Stimulated activated CD8-positive, alpha-beta memory T cell treated with anti-CD3 and anti-CD28 coated beads, Interleukin-7, amount 100 ng/mL, for 24 hours (primary cell): ENCODE measurements at places on chromosomes 6 and 20.

- DNase-seq = no peak
Observed at GRCh38 chr6:113574147-113574546, 283.0 kb upstream of the MARCKS start.

DNA sequence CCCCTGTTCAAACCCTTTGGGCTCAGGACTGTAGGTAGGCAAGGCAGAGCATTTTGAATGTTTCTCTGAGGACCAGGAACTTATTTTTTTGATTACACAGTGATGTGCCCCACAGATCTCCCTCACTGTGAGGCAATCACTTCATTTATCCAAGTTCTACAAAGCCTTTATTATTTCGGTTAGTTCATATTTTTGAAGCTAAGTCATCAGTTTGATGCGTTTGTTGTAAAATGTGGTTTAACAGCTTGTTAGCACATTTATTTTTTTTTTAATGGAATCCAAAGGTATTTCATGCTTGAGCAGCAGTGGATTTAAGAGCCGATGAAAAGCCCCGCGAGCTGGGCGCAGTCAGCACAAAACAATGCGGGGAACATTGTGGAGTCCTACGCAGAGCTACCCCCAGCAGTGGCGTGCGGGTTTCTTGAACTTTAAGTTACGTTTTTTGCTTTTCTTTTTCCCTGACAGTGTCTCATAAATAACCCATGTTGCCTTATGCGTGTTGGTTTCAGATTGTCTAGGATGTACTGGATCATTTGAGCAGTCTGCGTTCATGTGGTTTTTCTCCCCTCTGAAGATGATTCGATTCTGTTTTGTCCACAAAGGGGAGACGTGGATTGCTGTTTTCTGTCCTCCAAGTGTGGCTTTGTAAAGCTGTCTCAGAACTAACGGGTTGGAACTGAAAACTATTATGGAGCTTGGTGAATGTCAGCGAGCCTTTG lies 233.6 kb upstream of the BMP2 start:
- no peak for DNase-seq

GRCh38 chr6:134604014-134604676 lies 286.2 kb upstream of the SGK1 start:
- DNase-seq = no peak

DNA sequence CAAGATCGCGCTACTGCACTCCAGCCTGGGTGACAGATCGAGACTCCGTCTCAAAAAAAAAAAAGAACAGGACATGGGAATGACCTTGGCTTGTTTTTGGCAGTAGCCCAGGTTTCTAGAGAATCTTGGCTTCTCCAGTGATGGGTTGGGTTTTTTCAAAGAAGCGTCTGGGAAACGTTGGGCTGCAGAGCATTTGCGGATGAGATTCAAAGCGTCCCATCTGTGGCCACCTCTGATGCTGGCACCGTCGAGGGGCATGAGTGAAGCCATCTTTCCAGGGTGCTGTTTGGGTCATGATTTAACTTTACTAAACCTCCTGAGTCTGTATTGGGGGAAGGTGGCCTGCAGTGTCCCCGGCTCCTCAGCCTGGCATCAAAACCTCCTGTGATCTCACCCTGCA lies 43.2 kb upstream of the SRF start:
- DNase-seq = no peak

DNA sequence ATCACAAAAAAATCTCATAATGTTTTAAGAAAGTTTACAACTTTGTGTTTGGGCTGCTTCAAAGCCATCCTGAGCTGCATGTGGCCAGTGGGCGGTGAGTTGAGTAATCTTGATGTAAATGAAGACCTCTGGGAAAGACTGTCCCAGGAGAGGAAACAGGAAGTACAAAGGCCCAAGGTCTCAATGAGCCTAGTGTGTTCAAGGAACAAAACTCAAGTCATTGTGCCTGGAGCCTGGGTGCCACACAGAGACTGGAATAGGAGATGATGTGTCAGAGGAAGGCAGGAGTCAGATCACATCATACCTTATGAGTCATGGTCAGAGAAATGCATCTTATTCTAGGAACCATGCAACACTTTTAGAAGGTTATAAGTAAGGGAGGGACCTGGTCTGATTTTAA lies 51.5 kb downstream of the COL19A1 start:
- no peak for DNase-seq

- no peak for DNase-seq
Observed at GRCh38 chr6:18265787-18266522, 1.6 kb upstream of the DEK start.

DNA sequence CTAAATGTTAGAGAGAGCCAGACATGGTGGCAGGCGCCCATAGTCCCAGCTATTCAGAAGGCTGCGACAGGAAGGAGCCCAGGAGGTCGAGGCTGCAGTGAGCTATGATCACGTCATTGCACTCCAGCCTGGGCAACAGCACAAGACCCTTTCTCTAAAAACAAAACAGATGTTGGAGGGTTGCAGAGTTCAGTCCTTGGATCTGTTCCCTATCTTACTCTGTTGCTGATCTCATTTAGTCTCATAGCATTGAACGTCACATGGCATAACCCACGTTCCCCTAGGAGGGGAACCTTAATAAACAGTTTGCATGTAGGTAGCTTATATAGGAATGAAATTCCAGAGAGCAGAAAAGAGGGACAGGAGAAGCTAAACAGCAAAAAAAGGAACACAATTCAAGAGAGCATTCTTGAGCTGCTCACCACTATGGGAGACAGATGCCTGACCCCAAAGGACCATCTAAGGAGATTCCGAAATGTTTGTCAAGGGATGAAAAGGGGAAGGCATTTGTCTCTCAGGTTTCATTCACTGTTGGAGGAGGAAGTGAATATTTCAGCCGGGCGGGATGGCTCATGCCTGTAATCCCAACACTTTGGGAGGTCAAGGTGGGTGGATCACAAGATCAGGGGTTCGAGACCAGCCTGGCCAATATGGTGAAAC lies 54.6 kb upstream of the PIM1 start:
- no peak for DNase-seq

GRCh38 chr6:46270336-46270735 lies 99.6 kb upstream of the ENPP5 start:
- no peak for DNase-seq

GRCh38 chr6:130632277-130632676 lies 194.9 kb upstream of the SMLR1 start:
- no peak for DNase-seq

- DNase-seq = no peak
Observed at GRCh38 chr20:57350081-57350710, 859 bp upstream of the RAE1 start.

DNA sequence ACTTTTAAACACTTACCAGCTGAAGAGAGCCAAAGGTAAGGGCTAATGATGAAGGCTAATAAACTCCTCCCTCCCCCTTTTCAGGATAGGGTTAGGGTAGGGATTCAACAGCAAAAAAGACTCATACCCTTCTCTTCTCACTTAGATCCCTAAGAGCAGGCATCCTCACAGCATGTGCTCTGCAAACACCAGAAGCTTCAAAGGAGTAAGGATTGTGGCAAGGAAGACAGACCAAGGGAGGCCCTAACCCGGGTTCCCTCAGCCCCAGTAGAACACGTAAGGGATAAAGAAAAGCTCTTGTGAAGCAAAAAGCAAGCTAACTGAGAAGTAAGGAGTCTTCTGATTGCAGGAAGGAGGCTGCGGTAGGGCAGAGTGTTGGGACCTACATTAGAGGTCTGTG lies 11.6 kb downstream of the MAP3K7 start:
- no peak for DNase-seq

DNA sequence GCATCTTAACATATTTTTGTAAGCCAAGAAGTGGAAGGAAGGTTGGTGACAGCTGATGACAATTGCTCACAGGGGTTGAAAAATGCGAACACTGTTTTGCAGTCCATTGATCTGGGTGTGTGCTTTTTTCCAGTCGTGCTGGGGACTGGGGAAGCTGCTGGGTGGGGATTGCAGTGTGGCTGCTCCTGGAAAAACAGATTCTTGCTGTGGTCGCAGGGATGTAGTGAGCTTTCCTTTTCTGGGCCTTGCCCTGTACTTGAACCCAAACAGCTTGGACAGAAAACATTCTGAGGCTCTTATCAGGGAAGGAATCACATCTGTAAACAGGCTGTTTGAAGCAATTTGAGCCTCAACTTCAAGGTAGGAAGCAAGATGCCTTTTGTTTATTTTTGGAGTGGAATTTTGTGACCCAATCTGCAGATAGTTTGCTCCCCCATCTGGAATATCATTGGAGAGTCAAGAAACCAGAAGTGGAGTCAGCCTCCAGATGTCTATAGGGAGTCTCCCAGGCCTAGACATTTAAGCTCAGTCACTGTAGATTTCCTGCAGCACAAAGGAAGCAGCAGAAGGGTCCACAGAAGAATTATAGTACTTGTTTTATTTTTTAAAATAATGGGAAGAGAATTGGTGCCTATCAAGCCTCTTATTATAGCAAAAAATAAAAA lies 279.2 kb upstream of the FERMT1 start:
- DNase-seq = no peak

DNA sequence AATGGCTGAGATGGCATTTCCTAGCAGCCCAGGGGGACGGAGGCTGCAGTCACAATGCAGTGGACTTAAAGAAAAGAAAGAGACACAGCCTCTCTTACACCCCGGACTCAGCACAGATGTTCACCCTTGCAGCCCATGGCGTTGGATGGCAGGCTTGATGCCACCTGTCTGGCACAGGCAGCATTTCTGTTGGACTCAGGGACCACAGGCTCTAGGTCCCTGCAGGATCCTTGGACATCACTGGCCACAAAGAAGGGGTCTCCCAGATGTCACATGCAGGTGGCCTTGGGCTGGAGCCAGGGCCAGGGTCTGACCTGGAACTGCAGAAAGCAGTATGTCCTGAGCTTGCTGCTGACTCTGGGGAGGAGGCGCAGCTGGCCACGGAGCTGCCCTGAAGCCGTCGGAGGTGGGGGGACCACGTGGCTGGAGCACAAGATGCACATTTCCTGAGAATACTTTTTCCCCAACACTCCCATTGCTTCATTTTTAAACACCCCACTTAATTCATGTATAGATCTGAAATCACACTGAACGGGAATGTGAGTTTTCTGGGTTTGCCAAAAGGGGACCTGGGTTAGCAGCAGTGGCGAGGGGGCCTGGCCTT lies 102.3 kb upstream of the SULF2 start:
- DNase-seq = no peak

GRCh38 chr6:67411036-67411435 lies 1224.0 kb upstream of the ADGRB3 start:
- DNase-seq = no peak

DNA sequence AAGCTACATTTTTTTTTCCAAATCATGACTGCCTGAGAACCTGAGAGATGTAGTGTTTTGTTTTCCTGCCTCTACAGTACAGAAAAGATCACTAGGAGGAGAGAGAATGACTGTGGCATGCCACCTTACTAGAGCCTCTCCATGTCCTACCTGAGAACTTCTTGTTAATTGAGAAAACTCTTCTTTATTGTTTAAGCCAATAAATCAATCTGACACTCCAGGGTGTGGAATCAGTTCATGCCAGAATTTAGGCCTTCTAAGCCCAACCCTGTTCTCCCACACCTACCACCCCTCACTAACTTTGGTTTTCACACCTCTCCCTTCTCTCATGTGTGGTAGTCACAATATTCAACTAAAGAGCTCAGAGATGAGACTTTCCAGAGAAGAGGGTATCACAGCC lies 24.9 kb upstream of the BTN3A2 start:
- DNase-seq = no peak

- DNase-seq = no peak
Observed at GRCh38 chr20:57396212-57396983, 5.2 kb downstream of the RBM38 start.

DNA sequence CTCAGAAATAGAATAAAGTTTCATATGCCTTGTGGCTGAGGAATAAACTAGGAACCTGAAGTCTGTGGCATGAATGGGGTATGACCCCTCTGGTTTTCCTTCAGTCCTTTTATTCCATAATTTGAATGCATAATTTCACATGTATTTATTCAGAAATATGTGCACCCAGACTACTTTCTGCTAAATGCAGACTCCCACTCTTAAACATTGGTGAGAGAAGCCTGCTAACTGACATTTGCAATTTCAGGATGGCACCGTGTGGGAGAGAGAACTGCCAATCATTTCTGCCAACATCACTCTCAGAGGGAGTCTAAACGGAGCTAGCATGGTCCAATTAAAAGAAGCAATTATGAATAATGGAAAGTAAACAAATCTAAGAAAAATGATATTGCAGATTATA lies 141.3 kb downstream of the ADGRB3 start:
- DNase-seq = no peak
